Stomach (tissue), 19 donors: ENCODE measurements at places on chromosomes 6 and 20.

DNA sequence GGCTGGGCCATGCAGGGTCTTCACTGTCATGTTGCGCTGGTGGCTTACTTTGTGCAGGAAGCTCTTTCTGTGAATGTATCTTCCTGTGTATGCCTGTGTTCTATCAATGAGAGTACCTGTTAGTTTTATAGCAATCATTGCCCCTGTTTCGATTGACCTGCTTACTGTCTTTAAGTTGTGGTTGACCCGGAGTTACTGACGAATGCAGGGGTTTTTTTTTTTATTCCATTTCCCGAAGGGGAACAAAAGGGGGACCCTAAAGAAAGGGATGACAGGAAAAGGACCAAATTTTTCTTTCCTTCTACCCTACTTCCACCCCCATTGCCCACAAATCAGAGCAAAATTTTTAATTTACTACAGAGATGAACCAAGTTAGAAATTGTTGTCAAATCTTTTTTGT is at the start of gene IL17F:
Gene IL17F (minus strand): TSS at position 101 of the 400 bp plus-strand sequence. CDS start 71 bp downstream, at position 30.
- DNase-seq = no peak
- no peaks in the 10 kb centered on the region for H3K36me3 ChIP-seq
- H3K27me3 ChIP-seq = no peaks in the 10 kb centered on the region
- no peak within 1 kb of the TSS for H3K27ac ChIP-seq
- no peaks in the 10 kb centered on the region for H3K4me1 ChIP-seq

GRCh38 chr20:13274275-13274861 is 53.3 kb downstream of the ISM1 start:
- no peak overlapping the region for H3K4me3 ChIP-seq
- no peaks in the 10 kb centered on the region for H3K36me3 ChIP-seq
- no peak overlapping the region for H3K27ac ChIP-seq
- H3K4me1 ChIP-seq = no peaks in the 10 kb centered on the region

- peaks cover 23% of the 10 kb centered on the region for H3K4me1 ChIP-seq
- no peak overlapping the region for H3K4me3 ChIP-seq
- H3K27ac ChIP-seq = no peak overlapping the region
- H3K36me3 ChIP-seq = peaks cover 16% of the 10 kb centered on the region
Observed at GRCh38 chr20:50558483-50558925, 48.3 kb downstream of the PTPN1 start.

DNA sequence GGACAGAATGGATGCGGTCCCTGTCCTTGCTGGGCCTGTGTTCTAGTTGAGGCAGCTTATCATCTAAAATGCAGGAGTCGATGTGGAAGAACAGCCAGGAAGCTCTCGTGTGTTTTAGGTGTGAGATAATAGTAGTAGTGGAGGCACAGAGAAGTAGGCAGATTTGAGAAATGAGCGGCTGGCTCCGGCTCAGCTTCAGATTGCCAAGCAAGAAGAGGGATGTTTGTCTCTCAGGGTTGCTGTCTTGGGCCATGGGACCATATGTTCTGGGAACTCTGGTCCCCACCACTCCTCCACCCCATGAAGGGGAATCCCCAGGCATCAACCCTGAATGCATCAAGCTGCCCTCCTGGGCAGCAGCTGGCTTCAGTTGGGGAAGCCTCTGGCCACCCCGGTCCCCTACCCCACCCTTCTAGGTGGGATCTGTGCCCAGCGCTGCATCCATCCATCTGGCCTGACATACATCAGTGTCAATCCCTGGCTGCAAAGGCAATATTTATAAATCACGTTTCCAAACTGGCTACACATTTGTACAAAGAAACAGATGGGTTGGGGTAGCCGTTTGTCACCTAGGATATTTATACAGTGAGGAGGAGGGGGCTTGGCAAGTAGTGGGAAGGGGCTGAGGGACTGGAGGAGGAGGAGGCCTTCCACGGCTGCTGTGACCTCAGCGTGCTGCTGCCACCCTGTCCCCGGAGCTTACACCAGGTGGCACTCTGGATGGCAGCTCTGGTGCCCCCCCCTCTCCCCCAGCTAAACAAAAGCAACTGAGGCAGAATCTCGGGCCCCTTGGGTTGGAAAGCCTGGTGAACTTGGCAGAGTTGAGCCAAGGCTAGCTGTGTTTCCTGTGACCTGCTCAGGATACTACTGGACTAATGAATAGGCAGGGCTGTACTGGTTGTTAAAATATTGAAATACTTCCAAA is 64.4 kb downstream of the CD40 start:
- peaks cover 14% of the 10 kb centered on the region for H3K27me3 ChIP-seq
- no peak for DNase-seq
- H3K27ac ChIP-seq = no peak overlapping the region
- H3K36me3 ChIP-seq = no peaks in the 10 kb centered on the region
- H3K4me1 ChIP-seq = no peaks in the 10 kb centered on the region

DNA sequence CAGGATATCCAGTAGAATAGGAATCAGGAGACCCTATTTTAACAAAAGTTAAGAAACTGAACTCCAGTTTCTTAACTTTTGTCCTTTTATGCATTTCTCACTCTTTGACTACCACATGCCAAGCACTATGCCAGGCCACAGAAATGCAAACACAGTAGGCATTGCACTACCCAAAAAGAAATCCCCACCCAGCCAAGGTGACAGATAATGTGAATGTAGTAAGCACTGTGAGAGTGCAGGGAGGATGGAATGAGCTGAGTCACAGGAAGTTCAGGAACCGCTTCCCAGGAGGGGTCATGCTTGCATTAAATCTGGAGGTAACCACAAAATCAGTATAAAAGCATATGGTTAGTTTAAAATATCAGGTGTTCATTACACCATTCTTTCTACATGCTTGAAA is 20.1 kb upstream of the FAM83C start:
- DNase-seq = no peak
- peaks cover 9% of the 10 kb centered on the region for H3K4me1 ChIP-seq
- H3K4me3 ChIP-seq = no peak overlapping the region
- H3K27me3 ChIP-seq = no peaks in the 10 kb centered on the region
- no peaks in the 10 kb centered on the region for H3K36me3 ChIP-seq
